Karpas-422 (cell line): ENCODE measurements at places on chromosomes 1 and 21.
A peak's percentile ranks its signal among the peaks of the same experiment; 100 is the strongest.

GRCh38 chr1:214563881-214564280 is 12.5 kb upstream of the PTPN14 start:
- no peak for DNase-seq

- DNase-seq = peak; percentile 75
Observed at GRCh38 chr1:44571712-44572571, 102.3 kb downstream of the TMEM53 start.

GRCh38 chr1:32208891-32209328 is at the start of gene DCDC2B:
Gene DCDC2B, plus strand, starts transcription at chr1:32209089. Its CDS starts 5 bp downstream, at chr1:32209094.
- DNase-seq = peak; percentile 65

DNA sequence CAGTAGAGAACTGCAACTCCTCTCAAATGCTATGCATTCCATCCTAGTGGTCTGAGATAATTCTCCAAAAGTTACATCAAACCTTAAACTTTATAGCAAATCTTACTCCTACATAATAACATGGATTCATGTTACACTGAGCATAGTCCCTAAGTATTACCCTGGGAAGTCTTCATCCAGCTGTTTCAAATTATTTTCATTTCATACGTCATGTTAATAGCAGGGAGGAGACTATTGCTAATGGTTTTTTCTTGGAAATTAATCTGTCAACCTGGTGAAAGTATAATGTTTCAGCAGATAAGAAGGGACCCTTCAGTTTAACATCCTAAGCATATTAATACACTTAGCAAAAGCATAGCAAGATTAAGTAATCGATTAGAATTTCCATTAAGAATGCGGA is 318.1 kb downstream of the USP25 start:
- no peak for DNase-seq

- no peak for DNase-seq
Observed at GRCh38 chr1:111770916-111771315, 15.2 kb downstream of the DDX20 start.

DNA sequence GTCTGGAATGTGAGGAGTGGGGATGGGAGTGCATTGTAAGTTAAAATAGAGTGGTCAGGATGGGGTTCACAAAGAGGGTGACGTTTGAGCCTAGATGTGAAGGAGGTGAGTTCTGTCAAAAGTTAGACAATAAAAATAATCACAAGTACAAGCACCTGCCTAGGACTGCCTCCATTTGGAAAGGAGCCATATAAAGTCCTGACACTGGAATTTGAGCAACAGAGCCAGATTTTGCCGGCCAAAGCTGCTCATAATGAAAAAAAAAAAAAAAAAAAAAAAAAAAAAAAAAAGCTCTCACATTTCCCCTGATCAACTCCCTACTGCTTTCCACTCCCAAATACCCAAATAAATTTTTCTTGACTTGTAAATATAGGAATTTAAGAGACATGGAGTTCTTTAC is 4.1 kb downstream of the PALMD start:
- no peak for DNase-seq

DNA sequence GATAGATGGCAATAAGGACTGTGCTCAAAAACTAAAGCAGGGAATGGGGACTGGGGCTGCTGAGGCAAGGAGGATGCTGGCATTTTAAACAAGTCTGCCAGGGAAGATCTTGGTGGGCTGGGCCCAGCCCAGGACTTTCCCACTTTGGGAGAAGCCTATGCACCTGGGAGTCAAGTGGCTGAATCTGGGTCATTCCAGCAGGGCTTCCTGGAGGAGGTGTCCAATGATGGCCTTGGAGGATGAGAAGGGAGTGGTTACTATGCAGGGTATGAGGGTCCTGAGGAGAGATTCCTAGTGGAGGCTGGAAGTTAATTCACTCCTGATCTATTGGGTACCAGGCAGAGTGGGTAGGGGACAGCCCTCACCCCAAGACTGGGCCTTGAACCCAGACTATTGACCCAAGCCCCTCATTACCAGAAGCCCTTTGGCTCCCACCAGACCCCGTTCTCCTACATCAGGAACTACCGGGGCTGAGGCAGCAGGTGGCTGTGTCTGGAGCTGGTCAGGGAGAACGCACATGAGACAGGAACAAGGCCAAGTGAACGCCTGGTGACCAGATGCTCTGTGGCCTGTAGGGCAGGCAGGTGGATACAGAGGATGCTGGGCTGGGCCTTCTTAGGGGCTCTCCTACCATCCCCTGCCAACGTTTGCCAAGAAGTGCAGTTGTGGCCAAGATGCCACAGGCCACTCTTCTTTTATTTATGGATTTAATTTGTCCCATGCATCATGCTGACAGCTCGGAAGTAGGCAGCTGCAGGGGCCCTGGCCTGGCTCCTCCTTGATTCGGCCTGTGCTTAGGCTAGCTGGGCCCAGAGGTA is 18.3 kb upstream of the LRP8 start:
- DNase-seq = no peak

DNA sequence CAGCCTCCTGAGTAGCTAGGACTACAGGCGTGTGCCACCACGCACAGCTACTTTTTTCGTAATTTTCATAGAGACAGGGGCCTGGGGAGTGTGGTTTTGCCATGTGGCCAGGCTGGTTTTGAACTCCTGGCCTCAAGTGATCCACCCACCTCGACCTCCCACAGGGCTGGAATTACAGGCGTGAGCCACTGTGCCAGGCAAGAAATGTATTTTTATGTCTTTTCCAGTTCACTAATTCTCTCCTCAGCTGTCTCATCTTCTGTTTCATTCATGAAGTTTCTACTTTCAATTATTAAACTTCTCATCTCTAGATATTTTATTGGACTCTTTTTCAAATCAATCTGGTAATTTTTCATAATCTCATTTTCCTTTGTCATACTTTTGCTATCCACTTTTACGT is 72.1 kb upstream of the DISP3 start:
- no peak for DNase-seq

DNA sequence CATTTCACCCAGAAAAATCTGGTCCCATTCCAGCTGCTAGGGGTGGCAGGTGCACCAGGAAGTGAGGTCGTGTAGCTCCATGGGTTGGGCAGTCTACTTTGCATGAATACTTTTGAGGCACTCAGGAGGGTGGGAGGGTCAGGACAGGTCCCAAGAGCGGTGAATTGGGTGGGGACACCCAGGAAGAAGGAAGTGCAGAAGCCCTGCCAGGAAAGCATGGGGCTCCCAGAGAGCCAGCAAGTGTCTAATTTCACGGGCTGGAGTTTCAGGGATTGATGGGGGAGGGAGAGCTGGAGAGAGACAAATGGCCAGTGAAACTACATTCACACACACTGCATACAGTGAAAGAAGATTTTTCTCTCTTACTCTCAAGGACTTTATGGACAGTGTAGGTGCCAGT is 137.8 kb downstream of the GALNT2 start:
- no peak for DNase-seq

DNA sequence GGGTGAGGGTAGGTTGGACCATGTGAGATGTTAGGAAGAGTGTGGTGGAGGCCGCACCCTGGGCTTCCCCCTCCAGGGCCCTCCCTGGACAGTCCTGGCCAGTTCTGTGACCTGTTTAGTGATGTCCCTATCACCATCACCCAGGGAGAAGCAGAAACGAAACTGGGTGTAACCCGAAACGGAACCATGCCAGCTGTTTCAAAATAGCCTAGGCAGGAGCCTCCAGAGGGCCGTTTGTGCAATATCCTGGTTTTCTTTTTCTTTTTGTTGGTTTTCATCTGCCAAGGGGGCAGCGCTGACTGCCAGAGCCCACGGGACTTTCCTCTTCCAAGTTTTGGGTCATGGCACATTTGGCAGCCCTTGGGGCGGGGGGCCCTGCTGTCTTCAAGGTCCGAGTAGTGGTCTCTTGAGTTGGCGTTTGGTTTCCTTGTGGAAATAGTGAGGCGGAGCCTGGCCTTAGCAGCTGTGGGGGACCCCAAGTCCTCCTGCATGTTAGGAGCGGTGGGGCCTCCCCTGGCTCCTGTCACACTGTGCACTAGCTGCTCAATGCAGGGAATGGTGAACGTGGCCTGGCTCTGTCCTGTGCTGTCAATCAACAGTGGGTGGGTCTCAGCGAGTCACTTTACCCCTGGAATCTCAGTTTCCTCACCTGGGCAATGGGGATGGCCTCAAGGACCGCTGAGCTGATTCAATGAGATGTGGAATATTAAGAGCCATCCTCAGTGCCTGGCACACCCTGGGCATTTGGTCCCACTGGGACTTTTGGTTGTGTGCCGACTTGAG is 90.7 kb downstream of the ARHGEF10L start:
- peak; percentile 48 for DNase-seq

DNA sequence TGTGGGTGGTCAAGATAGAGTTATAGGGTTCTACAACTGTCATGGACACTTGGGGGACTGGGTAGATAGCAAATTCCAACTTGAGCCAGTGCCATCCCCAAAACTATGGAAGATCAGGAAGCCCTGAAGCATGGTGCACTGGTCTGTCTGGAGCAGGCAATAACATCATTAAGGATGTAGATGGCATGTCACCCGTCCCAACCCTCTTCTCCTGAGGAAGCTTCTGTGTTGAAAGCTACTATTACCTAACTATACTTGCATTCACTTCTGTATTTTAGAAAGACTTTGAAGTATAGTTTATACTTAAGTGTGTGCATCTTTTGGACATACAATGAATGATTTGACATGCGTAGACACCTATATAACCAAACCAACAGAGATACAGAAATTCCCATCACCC is 32.9 kb downstream of the RABIF start:
- DNase-seq = no peak

DNA sequence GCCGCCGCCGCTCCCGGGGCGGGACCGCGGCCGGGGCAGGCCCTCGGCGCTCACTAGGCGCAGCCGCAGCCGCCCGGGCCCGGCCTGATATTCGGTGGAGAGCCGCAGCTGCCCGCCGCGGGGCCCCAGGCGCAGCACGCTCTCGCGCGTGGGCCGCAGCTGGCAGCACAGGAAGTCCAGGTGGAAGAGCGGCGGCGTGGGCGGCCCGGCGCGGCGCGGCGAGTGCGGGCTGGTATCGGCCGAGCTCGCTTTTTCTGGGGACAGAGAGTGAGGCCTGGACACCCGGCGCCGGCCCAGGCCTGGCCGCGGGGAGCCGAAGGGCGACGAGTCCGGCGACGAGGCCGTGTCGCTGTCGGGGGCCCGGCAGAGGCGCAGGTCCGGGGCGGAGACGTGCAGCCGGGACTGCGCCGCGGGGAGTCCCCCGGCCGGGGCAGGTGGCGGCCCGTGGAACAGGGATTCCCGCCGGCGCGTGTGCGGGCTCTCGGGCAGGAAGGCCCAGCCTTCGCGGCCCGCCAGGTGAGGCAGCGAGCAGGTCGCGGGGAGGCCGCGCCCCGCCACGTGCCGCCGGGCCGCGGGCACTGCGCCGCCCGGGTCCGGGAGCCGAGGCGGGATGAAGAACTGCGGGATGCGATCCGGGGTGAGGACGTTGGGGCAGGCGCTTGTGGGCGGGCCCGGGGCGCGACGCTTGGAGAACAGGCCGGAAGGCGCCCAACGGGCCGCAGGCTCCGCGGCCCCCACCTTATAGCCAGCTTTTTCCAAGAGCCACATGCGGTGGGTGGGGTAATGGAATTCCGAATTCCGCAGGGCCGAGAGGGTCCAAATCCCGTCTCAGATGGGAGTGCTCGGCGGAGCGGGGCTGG is 1.2 kb downstream of the C2CD4D start:
- DNase-seq = no peak

GRCh38 chr1:228336308-228337030 is 70.2 kb downstream of the TRIM11 start:
- no peak for DNase-seq

- DNase-seq = no peak
Observed at GRCh38 chr1:108534759-108535158, 25.1 kb upstream of the EEIG2 start.

DNA sequence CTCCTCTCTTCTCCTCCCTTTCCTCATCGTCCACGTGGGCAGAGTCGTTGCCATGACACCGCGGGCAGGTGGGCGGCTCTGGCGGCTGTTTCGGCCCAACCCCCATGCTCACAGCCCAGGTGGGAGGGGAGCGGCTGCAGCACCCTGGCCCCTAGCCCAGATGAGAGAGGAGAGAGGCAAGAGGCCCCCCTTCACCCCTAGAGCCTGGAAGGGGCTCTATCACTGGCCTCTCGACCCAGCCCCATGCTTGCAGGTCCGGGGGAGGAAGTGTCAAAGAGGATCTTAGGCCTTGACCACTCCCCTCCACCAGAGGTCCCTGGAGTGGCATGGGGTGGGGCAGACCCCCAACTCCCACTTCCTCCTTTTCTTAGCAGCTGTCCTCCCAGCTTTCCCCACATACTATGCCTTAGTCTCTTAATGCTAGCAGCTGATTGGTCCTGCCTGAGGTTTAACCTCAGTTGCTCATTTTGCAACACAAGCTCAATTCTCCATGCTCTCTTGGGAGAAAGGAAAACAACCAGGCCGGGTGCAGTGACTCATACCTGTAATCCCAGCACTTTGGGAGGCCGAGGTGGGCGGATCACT is 10.4 kb downstream of the DLGAP3 start:
- DNase-seq = peak; percentile 88

DNA sequence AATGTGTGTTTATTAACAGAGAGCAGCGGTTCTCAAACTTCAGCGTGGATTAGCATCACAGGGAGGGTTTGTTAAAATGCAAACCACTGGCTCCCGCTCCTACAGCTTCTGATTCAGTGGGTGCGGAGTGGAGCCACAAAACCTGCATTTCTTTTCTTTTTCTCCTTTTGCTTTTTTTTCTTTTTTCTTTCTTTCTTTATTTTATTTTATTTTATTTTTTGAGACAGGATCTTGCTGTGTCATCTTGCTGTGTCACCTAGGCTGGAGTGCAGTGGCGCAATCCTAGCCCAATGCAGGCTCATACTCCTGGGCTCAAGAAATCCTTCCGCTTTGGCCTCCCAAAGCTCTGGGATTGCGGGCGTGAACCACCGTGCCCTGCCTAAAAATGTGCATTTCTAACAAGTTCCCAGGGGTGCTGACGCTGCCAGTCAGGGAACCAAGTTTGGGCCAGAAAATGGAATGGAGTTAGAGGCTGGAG is 20.9 kb upstream of the SLC1A7 start:
- no peak for DNase-seq

GRCh38 chr1:22528451-22528850 is 34.8 kb upstream of the EPHA8 start:
- no peak for DNase-seq

GRCh38 chr1:109104364-109105151 is 9.4 kb upstream of the ELAPOR1 start:
- peak; percentile 52 for DNase-seq
